ENCODE measurements at places on chromosomes 3 and 15.

- no peak for DNase-seq
Observed at GRCh38 chr15:76359152-76359551, 22.6 kb downstream of the ISL2 start.

GRCh38 chr15:74727727-74728126 lies 2.4 kb upstream of the CYP1A1 start:
- no peak for DNase-seq

DNA sequence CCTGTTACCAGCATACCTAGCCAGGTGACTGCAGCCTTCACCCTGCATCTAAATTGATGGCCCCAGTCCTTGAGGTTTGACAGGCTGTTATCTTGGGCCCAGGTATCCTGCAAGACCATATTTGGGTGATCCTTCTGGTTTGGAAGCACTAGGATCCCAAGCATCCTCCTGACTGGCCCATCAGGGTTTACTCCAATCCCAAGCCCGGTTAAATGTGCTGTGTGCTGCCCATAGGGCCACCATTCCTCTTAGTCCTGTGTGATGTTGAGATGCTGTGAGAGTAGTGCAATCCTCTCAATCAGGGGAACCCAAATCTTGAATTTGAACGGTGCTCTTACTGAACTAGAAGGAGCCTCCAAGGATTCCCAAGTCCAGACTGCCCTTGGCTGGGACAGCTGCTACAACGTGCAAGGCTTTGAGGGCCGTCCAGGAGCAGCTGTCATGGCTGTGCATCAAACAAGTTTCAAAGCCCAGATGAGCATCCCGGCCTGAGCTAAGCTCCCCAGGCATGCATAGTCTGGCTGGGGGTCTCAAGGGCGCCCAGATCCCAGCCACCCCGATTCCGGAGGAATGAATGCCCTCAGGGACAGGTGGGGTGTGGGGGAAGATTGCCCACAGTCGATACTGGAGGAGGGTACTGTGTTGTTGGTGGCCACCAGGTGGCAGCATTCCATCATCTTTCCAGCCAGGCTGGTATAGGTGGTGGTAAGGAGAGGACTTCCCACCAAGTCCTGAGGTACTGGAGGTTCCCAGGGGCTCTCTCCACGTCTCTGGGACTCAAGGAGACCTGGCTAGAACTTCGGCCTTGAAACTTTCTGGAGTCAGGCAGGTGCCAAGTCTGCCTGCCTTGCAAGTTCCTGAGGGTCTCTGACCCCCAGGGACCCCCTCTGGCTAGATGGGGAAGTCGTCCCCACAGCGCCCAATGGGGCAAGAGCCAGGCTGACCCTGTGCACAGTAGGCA lies 32.6 kb downstream of the RBM5 start:
- DNase-seq: peak; percentile 48

DNA sequence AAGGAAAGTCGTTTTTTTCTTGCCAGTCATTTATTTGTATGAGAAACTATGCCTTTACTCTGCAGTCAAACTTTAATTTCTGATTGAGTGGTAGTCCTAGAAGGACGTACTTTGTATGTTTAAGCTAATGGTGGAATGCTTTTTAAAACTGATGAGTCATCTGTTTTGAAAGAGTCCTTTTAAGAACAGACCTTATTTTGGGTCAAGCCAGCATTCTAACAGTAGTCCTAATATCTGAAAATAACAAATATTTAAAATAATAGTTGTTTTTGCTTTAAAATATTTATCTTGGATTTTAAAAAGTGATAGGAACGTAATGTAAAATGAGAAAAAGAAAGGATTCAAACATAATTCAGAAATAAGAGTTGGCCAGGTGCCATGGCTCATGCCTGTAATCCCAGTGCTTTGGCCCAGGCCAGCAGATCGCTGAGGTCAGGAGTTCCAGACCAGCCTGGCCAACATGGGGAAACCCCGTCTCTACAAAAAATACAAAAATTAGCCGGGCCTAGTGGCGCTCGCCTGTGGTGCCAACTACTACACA lies 1.3 kb upstream of the LRRC58 start:
- no peak for DNase-seq

GRCh38 chr3:165544432-165544831 lies 292.8 kb downstream of the BCHE start:
- no peak for DNase-seq

- no peak for DNase-seq
Observed at GRCh38 chr3:97772926-97773325, 8.4 kb downstream of the ARL6 start.

DNA sequence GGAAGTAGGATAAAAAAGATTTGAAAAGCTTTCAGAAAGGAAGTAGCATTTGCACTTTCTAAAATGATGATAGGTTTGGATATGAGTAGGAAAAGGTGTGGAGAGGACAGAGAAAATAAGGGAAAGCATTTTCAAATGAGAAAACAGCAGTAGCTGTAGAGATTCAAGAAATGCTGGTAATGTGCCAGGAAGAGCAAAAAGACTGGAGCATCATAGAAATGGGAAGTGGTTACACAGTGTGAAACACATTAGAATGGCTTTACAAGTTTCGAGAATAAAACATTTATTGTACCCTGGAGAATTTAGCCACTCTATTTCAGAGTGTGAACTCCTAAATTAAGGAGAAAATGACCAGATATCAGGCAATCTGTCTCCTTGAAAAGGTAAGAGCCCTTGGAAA lies 108.3 kb upstream of the CHL1 start:
- no peak for DNase-seq

GRCh38 chr3:182116386-182116785 lies 404.7 kb downstream of the SOX2 start:
- DNase-seq: no peak

- DNase-seq: no peak
Observed at GRCh38 chr3:23938688-23939087, 6.4 kb upstream of the NR1D2 start.

DNA sequence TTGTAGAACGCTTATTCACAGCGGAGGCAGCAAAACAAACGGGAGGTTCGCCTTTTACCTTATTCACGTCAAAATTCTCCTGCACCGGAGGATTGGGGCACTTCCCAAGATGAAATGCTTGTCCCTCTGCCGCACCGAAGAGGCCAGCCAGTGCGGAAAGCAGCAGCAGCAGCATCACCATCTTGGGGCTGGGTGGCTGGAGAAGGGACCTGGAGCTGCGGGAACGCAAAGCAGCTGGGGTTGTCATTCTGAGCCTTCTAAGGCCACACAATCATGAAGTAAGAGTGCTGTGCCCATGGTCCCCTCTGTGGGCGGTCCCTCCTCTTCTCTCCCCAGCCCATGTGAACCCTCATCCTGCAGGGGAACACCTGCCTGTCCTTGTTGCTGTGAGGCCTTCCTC lies 4.5 kb downstream of the APOD start:
- DNase-seq: no peak

- no peak for DNase-seq
Observed at GRCh38 chr15:57440799-57441198, 64.5 kb downstream of the CGNL1 start.

DNA sequence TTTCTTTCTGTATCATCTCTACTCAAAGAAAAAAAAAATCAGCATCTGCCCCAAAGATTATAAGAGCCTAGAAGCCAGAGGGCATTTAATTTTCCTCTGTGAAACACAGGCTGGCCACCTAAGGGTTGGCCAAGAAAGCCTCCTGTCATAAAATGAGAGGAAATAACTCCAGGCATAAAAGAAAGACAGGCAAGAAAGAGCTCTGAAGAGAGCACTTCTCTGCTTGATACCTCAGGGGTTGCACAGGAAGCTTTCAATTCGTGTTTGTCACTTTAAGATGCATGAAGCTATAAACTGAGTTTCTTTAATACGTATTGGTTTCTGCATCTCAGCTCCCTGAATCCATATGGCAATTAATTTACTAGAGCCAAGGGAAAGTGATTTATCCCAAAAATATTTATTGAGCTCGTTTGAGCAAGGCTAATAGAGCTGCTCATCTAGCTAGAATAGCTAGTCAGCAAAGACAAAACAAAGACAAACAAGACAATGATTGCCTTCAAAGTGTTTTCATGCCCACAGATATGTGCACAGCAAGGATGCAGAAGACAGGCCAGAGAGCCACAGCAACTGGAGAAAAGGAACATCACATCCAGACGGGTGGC lies 35.5 kb downstream of the ATP8B4 start:
- DNase-seq: no peak

- DNase-seq: no peak
Observed at GRCh38 chr15:46301291-46301690, 666.5 kb downstream of the SQOR start.

DNA sequence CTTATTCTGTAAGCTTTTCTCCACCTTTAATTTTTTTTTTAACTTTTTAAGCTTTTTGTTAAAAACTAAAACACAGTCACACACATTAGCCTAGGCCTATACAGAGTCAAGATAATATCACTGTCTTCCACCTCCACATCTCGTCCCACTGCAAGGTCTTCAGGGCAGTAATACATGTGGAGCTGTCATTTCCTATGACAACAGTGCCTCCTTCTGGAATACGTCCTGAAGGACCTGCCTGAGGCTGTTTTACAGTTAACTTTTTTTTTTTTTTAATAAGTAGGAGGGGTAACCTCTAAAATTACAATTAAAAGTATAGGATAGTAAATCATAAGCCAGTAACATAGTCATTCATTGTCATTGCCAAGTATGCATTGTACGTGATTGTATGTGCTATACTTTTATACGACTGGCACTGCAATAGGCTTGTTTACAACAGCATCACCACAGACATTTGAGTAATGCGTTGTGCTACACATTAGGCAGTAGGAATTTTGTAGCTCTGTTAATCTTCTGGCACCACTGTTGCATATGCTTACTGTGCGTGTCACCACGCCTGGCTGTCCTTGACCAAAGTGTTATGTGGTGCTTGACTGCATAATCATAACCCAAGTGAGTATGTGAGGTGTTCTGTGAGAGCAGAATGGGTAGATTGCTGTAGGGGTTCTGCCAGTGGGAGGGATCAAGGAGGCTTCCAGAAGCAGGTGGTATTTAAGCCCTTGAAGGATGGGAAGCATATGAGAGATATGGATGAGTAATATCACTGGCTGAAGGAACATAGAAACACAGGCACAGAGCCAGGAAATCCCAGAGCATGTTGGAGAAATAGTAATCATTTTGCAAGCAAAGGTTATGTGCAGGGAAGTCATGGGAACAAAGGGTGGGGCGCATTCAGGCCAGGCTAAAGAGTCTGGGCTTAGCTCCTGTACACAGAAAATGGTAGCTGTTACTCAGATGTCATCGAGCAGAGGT lies 18.3 kb downstream of the FBXO22 start:
- no peak for DNase-seq

DNA sequence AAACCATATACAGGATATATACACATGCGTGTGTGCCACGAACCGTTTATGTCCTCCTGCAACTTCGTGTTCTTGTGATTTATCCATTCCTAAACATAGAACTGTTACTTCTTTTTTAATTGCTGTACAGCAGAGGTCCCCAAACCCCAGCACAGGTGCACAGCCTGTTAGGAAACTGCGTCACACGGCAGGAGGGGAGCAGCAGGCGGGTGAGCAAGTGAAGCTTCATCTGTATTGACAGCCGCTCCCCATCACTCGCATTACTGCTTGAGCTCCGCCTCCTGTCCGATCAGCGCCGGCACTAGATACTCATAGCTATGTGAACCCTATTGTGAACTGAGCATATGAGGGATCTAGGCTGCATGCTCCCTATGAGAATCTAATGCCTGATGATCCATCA lies 34.9 kb upstream of the NRROS start:
- DNase-seq: peak; percentile 35

- DNase-seq: no peak
Observed at GRCh38 chr15:73962433-73962832, 29.7 kb downstream of the STOML1 start.

DNA sequence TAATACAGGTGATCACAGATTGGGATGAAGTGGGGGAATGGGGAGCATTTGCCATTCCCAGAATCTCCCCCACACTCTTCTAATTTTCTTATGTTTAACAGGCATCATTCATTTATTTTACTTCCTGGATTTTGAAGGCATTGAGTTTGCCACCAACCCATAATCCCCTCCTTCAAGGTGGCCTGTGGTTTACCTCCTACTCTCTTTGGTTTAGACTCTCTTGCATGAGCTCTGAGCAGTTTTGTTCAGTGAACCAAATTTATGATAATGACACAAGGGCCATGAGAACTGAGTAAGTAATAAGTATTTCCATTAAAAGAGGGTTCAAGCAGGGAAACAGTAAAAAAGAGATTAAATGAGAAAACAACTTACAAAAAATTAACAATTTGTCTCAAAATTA lies 703.1 kb upstream of the CFAP20DC start:
- no peak for DNase-seq

- no peak for DNase-seq
Observed at GRCh38 chr15:49817100-49817499, 196.3 kb downstream of the DTWD1 start.

GRCh38 chr3:141849056-141849815 lies 27.2 kb upstream of the ATP1B3 start:
- no peak for DNase-seq

DNA sequence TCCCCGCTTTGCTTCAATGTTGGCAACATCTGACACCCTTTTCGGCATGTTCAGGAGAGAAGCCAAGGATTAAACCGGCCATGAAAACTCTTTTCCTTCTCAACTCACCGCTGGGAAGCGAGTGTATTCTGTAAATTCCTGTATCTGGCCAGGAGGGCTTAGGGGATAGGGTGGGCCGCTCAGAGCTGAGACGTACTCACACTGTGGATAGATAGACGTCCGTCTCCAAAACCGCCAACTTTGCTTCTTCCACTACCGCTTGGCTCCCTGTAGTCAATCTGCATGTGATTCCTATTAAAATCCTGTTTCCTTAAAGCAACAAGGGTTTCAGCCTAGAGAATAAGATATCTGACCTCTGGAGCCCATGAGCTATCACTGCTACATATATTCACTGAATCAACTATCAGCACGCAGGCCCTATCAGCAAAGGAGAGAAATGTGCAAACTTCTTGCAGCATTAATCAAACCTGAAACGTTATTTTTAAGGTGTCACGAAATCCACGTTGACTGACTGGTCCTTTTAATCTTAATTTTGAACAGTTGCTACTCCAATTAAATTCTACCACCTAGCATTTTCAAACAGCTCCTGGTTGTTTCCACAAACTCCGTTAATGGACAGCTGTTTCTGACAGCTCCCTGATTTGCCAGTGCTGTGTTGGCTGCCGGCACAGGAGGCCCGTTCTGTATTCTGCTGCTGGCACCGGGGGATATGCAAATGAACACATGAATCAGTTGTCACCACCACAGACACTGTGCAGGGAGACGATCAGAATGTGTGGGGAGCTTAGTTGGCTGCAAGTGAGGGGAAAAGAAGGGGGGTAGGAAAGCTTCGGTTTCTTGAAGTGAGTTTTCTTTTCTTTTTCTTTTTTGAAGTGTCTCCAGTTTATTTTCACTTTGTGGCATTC lies 438.9 kb upstream of the ARRDC4 start:
- no peak for DNase-seq
